Fibroblast of the aortic adventitia (primary cell): ENCODE measurements at places on chromosomes 4 and X. TPM values are rescaled to one million over a fixed set of nuclear protein-coding genes. Genes with fewer than 3 reads are reported as not detected.

The ESX1 gene
- total RNA-seq = not detected in 2 replicates

The HCCS gene
- total RNA-seq = 4.7 and 24.5 TPM in 2 replicates

The AFF2 gene
- 0.33 and 6.6 TPM in 2 replicates for total RNA-seq

The SERTM2 gene
- not detected in 2 replicates for total RNA-seq

The CLGN gene
- total RNA-seq = 4.1 and 19.3 TPM in 2 replicates
